Brain pericyte (primary cell): ENCODE measurements at places on chromosomes 5 and 9.

DNA sequence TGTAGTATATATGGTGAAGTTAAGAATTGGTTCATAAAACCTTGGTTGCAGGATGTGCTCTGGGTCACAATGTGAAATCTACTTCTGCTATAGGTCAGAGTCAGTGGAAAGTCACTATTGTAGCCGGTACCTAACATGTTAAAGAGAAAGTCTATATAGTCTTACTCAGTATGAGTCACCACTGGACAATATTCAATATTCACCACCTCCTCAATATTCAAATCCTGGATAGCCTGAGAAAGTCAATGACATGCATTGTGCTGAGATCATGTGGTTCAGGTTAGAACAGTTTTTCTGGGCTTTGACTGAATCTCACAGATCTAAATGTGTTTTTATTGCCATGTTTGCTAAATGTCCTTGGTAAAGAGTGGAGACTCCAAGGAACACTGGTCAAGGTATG lies 108.8 kb downstream of the HMHB1 start:
- DNase-seq = no peak

DNA sequence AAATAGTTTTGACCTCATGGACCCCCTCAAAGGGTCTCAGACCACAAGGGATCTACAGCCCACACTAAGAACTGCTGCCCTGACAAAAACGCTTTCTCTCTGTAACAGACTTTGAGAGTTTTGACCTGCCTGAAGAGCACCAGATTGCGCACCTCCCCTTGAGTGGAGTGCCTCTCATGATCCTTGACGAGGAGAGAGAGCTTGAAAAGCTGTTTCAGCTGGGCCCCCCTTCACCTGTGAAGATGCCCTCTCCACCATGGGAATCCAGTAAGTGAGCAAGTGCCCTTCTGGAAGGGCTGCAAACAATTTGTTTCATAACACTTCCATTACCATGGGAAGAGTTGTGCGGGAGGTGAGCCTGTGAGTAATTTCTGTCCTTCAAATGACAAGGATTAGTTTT lies 6.0 kb downstream of the PTTG1 start:
- DNase-seq = no peak

DNA sequence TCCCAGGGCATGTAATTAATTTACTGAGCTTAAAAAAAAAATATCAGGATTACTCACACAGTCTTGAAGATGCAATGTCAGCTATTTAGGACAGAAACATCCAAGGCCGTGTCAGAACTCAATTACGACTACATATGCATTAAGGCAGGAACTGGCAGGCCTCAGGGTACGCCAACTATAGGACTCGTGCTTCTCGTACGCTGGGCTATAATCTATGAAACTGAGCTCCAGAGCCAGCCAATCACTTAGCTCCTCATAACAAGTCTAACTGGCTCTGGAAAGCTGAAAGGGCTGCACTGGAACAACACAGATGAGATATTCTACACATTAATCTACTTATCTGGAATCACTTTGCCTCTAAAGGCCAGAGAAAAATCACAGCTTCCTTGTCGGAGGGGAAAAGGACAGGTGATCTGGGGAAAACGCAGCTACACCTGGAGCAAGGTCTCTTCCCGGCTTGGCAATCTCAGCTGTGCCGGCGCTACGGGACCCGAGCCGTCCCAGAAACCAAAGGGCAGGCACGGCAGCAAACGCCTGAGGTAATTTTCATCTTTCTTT lies 212.0 kb downstream of the DEPDC1B start:
- no peak for DNase-seq

GRCh38 chr9:98929071-98929470 lies 14.6 kb upstream of the COL15A1 start:
- DNase-seq = no peak

DNA sequence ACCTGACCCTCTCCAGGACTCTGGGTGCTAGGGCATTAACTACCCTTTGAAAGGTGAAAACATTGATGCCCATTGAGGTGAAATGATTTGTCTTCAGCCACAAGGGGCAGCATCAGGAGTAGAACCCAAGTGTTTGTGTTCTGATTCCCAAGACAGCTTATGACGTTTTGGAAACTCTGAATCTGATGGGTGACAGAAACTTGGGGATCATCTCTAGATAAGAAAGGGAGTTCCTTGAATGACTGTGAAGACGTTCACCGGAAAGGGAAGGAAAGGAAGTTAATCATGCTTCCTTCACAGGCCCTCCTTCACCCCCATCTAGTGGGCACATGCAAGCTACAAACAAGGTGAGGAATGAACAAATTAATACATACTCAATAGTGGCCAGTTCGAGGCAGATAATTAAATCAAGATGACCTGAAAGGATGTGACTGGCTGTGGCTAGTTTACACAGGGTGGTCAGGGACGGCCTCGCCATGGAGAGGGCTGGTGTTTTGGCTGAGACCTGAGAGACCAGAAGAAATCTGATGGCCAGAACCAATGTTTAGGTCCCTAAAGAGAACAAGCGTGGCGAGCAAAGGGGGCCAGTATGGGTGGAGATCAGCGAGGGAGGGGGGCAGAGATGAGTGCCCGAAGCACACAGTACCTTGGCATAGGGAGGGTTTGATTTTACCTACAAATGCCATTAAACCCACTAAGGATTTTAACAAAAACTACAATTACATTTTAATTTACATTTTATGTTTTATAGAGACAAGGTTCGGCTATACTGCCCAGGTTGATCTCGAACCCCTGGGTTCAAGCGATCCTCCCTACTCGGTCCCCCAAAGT lies 937 bp upstream of the SLC26A2 start:
- DNase-seq = no peak

GRCh38 chr5:139759219-139759721 lies 36.3 kb upstream of the PSD2 start:
- no peak for DNase-seq

GRCh38 chr5:42579320-42579719 lies 156.1 kb downstream of the GHR start:
- DNase-seq = no peak

DNA sequence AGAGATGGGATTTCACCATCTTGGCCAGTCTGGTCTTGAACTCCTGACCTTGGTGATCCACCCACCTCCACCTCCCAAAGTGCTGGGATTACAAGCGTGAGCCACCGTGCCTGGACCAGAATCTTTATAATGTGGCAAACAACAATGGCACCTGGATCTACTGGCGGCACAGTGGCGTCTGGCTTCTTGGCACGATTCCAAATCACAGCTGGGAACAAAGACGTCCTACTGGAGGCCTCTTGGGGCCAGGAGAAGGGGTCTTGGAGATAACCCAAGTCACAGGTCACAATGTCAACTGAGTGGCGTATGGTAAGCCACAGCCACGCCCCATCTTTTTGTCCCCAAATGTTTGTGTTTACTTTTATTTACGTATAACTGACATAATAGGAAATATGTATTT lies 77.8 kb upstream of the RAPGEF1 start:
- DNase-seq = no peak

DNA sequence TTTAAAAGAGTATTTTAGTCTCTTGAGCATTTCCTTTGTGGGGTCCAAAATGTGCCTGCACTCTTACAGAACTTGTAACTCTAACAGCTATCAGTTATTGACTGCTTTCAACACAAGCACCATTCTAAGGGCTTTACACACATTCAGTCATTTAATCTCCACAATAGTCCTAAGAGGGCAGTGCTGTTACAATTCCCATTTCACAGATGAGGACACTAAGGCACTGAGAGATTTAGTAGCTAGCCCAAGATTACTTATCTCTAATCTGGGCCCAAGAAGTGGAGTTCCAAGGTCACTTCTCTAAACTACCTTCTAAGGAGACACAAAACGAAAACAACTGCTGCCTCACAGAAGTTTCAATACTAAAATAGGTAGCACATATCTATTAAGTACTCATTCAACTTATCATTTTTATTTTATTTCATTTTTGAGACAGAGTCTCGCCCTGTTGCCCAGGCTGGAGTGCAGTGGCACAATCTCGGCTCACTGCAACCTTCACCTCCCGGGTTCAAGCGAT lies 275.2 kb downstream of the CWC27 start:
- no peak for DNase-seq

DNA sequence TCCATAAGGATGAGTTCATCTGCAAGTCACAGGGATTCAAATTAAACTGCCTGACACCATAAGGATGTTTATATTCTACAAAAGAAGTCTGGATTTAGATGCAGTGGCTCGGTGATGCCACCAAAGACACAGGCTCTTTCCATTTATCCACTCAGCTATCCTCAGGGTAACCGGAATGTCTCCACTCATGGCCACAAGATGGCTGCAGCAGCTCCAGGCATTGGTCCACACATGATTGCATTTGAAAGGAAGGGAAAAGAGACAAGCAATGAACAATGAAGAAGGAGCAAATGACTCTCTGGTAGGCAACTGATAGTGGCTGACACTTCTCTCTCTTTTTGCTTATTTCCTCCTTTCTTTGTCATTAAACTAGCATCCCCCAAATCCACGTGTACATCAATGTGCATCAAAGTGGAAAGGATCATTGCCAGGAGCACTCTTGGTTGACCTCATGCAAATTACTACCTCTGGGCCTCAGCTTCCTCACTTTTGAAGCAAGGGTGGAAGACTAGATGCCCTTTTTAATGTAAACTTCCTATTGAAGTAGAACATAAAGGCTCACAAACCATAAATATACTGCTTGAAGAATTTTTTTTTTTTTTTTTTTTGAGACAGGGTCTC lies 7.2 kb upstream of the SNX30 start:
- DNase-seq = no peak

DNA sequence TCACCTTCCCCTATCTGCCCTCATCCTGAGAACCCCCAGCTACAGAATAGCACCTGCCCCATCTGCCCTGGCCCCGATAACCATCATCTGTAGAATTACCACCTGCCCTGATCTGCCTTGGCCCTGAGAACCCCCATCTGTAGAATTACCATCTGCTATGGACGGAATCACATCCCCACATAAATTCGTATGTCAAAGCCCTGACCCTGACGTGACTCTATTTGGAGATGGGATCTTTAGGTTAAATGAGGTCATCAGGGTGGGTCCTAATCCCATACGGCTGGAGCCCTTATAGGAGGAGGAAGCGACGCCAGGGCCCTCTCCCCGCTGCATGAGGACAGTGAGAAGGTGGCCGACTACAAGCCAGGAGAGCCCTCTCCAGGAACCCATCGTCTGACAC lies 32.6 kb downstream of the SARDH start:
- no peak for DNase-seq

DNA sequence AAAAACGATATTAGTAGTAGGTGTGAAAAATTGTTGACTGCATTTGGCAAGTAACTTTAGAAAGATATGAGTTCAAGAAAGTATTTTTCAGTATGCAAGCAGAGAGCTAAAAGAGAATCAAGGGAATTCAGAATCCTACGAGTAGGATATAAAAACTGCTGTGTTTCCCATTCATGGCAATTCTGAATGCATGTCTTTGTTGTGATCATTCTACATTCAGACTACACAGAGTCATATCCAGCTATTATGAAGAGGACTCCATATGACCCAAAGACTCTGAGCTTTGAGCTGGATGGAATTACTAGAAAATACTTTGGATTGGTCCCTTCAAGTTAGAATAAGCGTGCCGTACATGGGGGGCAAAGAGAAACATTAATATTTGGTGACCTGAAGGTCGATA lies 12.0 kb downstream of the IFNE start:
- no peak for DNase-seq

DNA sequence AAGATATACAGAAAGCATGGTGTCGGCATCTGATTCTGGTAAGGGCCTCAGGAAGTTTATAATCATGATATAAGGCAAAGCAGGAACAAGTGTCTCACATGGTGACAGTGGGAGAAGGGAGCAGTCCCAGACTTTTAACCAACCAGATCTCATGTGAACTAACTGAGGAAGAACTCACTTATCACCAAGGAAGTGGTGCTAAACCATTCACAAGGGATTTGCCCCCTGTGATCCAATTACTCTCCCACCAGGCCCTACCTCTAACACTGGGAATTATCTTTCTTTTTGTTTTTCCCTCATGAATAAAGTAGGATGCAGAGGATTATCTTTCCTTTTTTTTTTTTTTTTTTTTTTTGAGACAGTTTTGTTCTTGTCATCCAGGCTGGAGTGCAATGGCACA lies 123.4 kb upstream of the LRRTM2 start:
- no peak for DNase-seq

GRCh38 chr5:132233811-132234683 lies 6.4 kb upstream of the P4HA2 start:
- DNase-seq = no peak

GRCh38 chr9:99948896-99949295 lies 42.4 kb downstream of the STX17 start:
- DNase-seq = no peak

DNA sequence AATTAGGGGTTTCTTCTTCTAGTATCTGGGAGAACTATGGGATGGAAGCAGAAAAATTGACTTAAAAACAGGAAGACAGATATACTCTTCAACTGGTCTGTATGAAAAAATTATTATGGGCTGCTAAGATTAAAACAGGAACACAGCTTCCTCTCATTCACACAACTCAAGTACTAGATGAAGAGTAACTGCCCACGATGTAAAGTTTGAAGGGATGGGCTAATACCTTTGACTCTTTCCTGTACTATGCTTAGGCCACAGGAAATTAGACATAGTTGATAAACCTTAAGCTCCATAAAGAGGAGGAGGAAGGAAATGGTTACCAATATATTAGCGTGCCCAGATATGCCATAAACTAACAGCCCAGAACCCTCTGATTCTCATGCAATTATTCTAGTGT lies 88.6 kb downstream of the ANKRD31 start:
- no peak for DNase-seq

DNA sequence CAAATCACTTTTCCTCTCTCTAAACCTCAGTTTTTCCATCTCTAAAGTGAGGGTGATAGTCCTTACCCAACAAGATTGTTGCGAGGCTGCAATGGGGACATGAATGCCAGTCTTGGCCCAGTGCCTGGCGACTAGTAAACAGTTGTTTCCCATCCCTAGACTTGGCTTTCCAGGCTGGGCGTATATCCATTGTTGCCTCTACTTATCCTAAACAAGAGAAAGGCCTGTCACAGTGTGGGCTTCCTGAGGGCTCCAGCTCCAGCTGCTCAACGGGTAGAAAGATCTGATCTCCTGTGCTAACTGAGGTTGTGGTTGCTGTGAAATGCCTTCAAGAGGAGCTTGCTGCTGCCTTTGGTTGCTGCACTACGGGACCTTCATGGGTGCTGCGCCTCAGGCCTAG lies 142.0 kb downstream of the NSG2 start:
- no peak for DNase-seq
